Hindlimb muscle (tissue), 1 donor: ENCODE measurements at places on chromosomes 3 and 15. TPM values are rescaled to one million over a fixed set of nuclear protein-coding genes. Genes with fewer than 3 reads are reported as not detected.

- DNase-seq = no peak
Observed at GRCh38 chr3:188001093-188001492, 152.9 kb upstream of the LPP start.

The CPLX3 gene
- not detected for polyA plus RNA-seq

- peak; percentile 14 for DNase-seq
Observed at GRCh38 chr3:14633819-14634424, 17.6 kb upstream of the CCDC174 start.

The CRYBG3 gene
- polyA plus RNA-seq = 24.5 TPM

- DNase-seq = peak; percentile 85
Observed at GRCh38 chr3:9769426-9770275, at the start of gene CAMK1. CAMK1 (minus strand) TSS chr3:9769947; CDS start chr3:9767749, 2,198 bp downstream.

- no peak for DNase-seq
Observed at GRCh38 chr3:178947738-178948137, 123.9 kb downstream of the ZMAT3 start.

The VEPH1 gene
- 1.0 TPM for polyA plus RNA-seq

DNA sequence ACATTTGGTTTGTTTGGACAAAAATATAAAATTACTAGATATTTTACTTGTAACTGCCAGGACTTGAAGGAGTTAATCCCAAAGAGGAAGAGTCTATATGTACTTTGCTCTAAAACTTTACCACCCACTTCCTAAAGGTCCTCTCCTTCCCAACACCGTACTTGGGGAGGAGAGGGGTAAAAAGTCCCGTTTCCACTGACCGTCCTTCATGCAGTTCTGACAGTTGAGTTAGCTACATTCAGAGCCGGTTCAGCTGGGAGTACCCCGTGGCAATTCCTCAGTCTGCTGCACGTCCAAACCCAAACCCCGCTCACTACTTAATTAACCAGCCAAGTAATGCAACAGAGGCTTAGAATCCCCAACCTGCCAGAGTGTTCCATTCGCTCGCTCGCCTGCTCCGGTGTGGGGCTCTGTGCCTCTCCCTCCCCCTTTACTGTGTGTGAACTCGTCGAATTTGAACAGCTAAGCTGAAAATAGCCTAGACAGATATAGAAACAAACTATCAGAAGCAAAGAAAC lies 519.7 kb downstream of the FOXP1 start:
- DNase-seq = no peak

- no peak for DNase-seq
Observed at GRCh38 chr3:126542340-126543241, 16.1 kb downstream of the C3orf22 start.

The AP3B2 gene
- 0.59 TPM for polyA plus RNA-seq

The TBCCD1 gene
- 11.5 TPM for polyA plus RNA-seq

- no peak for DNase-seq
Observed at GRCh38 chr15:88179562-88179961, 77.0 kb downstream of the NTRK3 start.

DNA sequence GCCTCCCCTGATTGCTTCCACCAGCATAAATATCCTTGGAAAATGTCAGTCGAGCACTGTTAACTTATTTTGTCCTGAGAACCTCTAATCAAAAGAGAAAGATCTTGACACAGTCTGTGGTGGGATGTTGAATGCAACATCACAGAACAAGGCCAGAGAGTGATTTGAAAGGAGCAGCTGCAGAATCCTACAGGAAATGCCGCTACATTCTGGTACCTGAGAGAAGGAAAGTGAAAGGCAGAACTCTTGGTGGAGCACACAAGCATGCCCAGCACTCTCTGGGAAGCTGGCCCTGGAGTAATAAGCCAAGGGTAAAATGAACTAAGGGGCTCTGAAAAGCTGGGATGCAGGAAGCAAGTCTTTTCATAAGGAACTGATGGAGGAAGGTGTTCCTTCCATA lies 75.8 kb downstream of the CBLB start:
- DNase-seq = no peak

DNA sequence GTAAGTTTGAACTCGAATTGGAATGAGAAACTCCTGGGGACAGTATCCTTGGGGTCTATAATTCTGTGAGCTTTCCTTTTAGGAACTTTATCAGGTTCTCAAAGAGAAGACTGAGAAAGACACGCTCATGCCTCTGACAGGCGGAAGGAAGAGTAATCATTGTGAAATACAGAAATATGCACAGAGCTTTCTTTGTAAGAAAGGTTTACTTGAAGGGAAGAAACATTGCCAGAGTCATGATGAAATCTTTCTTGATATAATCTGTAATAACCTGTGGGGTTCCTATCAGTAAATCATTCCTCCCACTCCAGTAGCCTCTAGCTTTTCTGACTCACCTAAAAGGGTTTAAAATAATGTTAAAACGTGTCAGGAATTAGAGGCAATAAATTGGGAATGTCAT lies 83.6 kb upstream of the CCDC39 start:
- no peak for DNase-seq

GRCh38 chr3:152365766-152366593 lies 97.3 kb downstream of the MBNL1 start:
- DNase-seq = no peak

- DNase-seq = peak; percentile 75
Observed at GRCh38 chr3:147945968-147946519, 536.9 kb downstream of the ZIC1 start.

- no peak for DNase-seq
Observed at GRCh38 chr3:151377768-151378385, 6.7 kb downstream of the P2RY12 start.

DNA sequence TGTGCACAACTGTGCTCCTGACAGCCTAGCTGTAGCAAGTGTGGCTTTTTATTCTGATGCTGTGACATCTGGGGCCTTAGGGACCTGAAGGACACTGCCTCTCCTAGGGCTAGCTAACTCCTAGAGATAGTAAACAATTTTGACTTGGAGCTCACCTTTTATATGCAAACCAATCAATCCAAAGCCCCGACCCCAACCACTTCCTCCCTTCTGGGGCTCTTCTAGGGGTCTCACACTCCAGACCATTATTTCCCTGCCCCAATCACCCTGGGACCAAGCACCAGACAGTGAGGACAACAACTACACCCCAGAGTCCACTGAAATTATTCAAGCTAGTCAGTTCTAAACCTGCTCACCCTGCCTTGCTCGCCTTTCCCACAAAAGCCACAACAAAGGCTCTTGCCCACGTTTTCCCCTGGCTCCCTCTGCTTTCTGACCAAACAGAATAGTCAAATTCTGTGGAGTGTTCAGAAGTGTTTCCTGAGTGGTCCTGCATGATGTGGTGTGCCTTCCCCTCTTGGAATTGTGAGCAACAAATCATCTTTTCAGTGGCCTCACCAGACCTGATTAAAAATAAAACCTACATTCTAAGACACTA lies 84.2 kb upstream of the WNT5A start:
- no peak for DNase-seq

DNA sequence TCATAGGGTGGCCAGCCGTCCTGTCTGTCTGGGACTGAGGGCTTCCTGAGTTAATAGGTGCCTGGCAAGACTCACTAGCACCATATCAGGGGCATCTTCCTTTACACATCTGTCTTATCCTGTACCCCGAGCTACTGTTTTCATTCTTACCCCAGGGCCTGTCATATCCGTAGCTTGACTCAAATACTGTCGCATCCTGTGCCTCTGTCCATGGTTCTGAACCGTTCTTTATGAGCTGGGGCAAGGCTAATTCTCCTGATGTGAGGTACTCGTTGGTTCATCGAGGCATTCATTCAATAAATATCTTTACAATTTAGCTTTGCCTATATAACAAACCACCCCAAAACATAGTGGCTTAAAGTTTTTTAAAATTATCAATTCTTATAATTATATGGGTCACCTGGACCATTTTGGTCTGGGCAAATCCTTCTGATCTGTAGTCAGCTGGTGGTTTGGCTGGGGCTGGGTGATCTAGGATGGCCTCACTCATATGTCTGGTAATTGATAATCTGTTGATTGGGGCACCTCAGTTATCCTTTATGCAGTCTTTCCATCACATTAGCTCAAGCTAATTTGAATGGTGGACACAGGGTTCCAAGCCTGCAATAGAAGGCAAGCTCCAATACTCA lies 121.2 kb downstream of the TLE3 start:
- peak; percentile 73 for DNase-seq

- no peak for DNase-seq
Observed at GRCh38 chr3:59210260-59210659, 160.4 kb upstream of the CFAP20DC start.

The GRIP2 gene
- polyA plus RNA-seq = 30.7 TPM

DNA sequence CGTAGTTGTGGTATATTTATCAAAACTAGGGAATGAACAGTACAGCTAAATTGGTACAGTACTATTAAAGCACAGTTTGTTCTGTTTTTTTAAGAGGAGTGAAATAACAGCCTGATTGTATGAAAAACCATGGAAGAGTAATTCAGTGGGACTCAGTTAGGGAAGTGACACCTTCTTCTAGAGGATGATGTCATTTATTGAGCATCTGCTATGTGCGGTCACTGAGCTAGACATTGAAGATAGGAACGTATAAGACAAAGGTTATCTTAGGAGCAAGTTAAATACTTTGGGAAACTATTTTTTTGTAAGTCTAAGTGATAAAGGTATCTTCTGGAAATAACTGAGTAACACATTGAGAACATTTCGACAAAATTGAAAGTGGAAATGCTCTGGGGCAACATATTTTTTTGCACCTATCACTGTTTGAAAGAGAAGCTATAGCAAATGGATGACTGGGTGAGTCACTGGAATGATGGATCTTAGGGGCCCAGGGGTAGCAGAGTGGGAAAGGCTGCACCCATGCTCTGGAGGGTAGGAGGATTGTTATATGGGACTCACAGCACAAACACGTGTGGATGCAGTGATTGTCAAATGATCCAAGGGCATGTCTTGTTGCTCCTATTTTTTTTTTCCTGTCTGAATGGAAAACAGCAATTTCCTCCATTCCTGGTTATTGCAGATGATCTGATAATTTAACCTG lies 43.0 kb downstream of the OXNAD1 start:
- DNase-seq = no peak

- peak; percentile 43 for DNase-seq
Observed at GRCh38 chr3:100076731-100077529, 37.4 kb downstream of the FILIP1L start.

DNA sequence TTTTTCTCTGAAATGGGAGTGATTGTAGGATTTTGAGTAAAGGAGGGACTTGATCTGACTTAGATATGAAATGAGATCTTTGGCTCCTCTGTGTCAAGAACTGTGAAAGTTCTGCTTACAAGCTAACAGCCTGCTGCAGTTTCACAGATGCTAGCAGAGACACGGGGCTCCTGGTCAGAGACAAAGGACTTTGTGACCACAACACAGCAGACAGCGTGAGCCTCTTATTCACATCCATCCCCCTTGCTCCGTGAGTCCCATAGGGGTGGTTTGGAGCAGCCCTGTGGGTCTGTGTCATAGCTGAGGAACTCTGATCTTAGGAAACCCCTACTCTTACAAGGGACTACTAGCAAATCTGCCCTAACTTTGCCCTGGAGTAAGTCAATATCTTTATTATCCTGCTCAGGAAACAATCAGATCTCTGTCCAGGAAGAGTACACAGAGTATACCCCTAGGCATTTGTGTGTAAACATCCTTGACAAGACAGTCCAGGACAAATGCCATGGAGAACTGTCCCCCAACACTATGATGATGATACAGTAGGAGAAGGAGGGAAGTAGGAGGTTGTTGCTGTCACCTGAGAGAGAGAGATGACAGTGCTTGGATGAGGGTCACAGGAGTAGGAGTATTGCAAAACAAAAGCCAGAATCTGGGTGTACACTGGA lies 80.0 kb downstream of the CLSTN2 start:
- DNase-seq = no peak

- no peak for DNase-seq
Observed at GRCh38 chr3:52205727-52206372, 7.9 kb downstream of the ALAS1 start.

GRCh38 chr15:45429941-45430792 lies 51.8 kb upstream of the GATM start:
- DNase-seq = peak; percentile 43

DNA sequence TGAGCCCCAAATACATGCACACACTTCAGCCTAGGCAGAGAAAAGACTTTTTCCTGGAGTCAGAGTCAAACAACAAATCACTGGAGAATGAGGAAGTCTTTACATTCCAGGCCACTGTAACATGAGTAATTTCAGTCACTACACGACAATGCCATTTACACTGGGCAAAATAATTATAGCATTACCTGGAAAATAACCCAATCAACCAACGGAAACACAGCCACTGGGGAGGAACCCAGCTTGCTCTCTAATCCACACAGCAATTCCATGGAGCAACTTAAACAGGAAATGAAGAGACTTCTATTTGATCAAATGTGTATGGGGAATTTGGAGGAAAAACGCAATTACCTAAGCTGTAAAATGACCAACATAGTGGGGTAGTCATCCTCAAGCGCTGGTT lies 15.2 kb downstream of the FSTL1 start:
- DNase-seq = no peak

DNA sequence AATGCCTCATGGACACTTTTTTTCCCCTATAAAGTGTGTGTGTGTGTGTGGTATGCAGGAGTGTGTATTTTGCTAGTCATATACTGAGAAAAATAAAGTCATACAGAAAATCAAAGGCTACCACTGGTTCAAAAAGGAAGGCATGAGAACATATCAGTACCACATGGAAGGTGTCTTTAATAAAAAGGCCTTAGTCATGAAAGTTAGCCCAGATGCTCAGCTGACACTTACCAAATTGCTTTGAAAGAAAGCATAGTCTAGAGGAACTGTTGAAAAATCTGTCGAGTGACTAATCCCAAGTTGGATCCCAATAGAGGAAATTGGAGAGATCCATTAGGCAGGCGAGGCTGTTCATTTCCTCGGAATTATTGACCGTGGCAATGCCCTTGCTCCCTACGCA lies 432.9 kb upstream of the CFAP20DC start:
- no peak for DNase-seq

DNA sequence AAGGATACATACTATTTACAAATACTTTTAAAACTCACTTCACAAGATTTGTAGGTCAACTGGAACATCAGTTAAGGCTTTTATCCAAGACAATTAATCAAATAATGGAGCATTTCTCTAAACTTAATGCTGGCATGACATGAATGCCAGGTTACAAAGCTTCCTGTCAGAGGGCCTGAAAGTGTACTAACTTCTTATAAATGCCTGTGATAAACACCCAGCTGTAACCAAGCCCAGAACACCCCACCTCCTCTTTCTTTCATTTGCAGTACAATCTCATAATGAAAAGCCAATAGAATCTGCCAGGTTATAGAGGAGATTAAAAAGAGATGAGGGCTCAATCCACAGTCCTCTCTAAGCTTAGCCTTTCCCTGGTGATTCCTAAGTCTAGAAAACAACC lies 214.4 kb downstream of the OSBPL10 start:
- DNase-seq = no peak

DNA sequence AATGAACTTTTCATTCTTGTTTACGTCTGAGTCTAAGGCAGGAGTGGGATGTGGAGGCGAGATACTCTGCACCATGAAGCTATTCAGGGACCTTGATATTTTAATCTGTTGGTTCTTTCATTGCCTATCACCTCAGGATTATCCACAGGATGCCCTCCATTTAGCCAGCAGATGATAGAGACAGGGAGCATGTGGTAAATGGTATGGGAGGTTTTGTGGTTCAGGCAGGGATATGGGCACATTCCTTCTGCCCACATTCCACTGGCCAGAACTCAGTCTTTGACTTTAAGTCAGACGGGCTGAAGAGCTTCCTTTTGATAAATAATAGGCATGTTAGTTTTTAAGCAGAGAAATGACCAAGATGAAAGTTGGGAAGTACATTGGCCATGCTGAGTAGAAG lies 548.0 kb upstream of the CCDC54 start:
- no peak for DNase-seq

The MINAR1 gene
- polyA plus RNA-seq = 1.7 TPM

- DNase-seq = no peak
Observed at GRCh38 chr3:51709004-51709420, 2.1 kb downstream of the GRM2 start.

- no peak for DNase-seq
Observed at GRCh38 chr3:126135406-126136076, 44.8 kb downstream of the ALDH1L1 start.

GRCh38 chr15:41809526-41810220 lies 18.2 kb upstream of the JMJD7 start:
- DNase-seq = no peak
